SJSA1 (cell line): ENCODE measurements at places on chromosomes 3 and 15. TPM values are rescaled to one million over a fixed set of nuclear protein-coding genes. Genes with fewer than 3 reads are reported as not detected.

GOLGA6L10 gene
- total RNA-seq: 0.19 and 0.34 TPM in 2 replicates

HGD gene
- total RNA-seq: not detected in 2 replicates

CFAP91 gene
- total RNA-seq: 0.18 and 0.34 TPM in 2 replicates

- no peak overlapping the region for H3K27ac ChIP-seq
- H3K27me3 ChIP-seq: peaks cover 10% of the 10 kb centered on the region; the same call in 1 of the 2 replicates
- no peak overlapping the region for H3K4me3 ChIP-seq
- no peaks in the 10 kb centered on the region for H3K4me1 ChIP-seq
Observed at GRCh38 chr3:140910860-140911259, 30.8 kb upstream of the SLC25A36 start.

UBAP1L gene
- 0.38 and 0.87 TPM in 2 replicates for total RNA-seq

- H3K27me3 ChIP-seq: peaks cover 46% of the 10 kb centered on the region
- peaks cover 3% of the 10 kb centered on the region; the same call in 1 of the 2 replicates for H3K4me1 ChIP-seq
- no peak overlapping the region for H3K27ac ChIP-seq
- no peaks in the 10 kb centered on the region for H3K36me3 ChIP-seq
Observed at GRCh38 chr3:53495520-53496391, 1.3 kb downstream of the CACNA1D start.

DNA sequence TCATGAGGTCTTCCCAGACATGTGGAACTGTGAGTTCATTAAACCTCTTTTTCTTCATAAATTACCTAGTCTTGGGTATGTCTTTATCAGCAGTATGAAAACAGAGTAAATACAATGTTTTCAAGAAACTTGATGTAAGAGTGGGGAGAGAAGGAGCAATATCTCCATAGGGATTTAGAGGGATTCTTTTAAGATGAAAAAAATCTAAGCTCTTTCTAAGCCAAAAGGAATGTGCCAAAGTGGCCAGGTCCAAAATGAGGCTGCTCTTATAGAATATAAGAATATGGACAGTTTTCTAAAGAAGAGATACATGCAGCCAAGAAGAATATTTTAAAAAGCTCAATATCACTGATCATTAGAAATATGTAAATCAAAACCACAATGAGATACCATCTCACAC is 23.9 kb upstream of the RYK start:
- no peaks in the 10 kb centered on the region for H3K36me3 ChIP-seq
- H3K4me1 ChIP-seq: no peaks in the 10 kb centered on the region
- no peak overlapping the region for H3K27ac ChIP-seq
- no peak for DNase-seq

DNA sequence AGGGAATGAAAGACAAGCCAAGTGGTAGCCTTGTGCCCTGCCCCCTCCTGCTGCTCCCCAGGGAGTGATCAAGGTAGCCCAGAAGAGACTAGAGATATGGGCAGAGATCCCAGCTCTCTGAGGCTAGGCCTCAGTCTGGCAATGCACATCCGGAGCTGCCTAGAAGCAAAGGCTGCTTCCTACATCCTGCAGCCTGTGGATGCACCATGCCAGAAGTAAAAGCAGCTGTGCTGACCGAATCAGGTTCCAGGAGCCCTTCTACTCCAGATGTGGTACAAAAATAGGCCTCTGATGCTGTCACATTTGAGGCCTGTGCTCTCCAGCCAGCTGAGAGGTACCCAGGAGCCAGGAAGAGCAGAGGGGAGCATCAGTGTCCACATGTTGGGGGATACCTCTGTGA is 16.0 kb downstream of the TRAIP start:
- H3K27ac ChIP-seq: no peak overlapping the region
- no peak overlapping the region for H3K4me3 ChIP-seq
- H3K36me3 ChIP-seq: peaks cover 43% of the 10 kb centered on the region
- no peaks in the 10 kb centered on the region for H3K4me1 ChIP-seq
- no peak for DNase-seq

- H3K27ac ChIP-seq: no peak overlapping the region
- no peak for DNase-seq
- no peaks in the 10 kb centered on the region for H3K36me3 ChIP-seq
Observed at GRCh38 chr3:174953068-174953467, 93.9 kb downstream of the NAALADL2 start.

GRCh38 chr3:60636846-60637245 is 614.4 kb downstream of the FHIT start:
- H3K27ac ChIP-seq: no peak overlapping the region
- H3K27me3 ChIP-seq: no peaks in the 10 kb centered on the region
- no peak overlapping the region for H3K4me3 ChIP-seq
- DNase-seq: no peak

MAGI1 gene
- total RNA-seq: 4.6 and 4.9 TPM in 2 replicates

GRCh38 chr15:80654299-80654698 is 40.8 kb upstream of the ABHD17C start:
- no peak for DNase-seq
- H3K4me1 ChIP-seq: peaks cover 1% of the 10 kb centered on the region
- H3K27ac ChIP-seq: no peak overlapping the region
- H3K4me3 ChIP-seq: no peak overlapping the region
- no peaks in the 10 kb centered on the region for H3K36me3 ChIP-seq

BRPF1 gene
- total RNA-seq: 12.2 and 18.5 TPM in 2 replicates

DUOX2 gene
- not detected in 2 replicates for total RNA-seq

GRCh38 chr3:50584391-50584790 is 15.1 kb downstream of the HEMK1 start:
- no peak for DNase-seq
- no peaks in the 10 kb centered on the region for H3K4me1 ChIP-seq
- no peak overlapping the region for H3K27ac ChIP-seq

ALDH1A2 gene
- not detected in 2 replicates for total RNA-seq

DNA sequence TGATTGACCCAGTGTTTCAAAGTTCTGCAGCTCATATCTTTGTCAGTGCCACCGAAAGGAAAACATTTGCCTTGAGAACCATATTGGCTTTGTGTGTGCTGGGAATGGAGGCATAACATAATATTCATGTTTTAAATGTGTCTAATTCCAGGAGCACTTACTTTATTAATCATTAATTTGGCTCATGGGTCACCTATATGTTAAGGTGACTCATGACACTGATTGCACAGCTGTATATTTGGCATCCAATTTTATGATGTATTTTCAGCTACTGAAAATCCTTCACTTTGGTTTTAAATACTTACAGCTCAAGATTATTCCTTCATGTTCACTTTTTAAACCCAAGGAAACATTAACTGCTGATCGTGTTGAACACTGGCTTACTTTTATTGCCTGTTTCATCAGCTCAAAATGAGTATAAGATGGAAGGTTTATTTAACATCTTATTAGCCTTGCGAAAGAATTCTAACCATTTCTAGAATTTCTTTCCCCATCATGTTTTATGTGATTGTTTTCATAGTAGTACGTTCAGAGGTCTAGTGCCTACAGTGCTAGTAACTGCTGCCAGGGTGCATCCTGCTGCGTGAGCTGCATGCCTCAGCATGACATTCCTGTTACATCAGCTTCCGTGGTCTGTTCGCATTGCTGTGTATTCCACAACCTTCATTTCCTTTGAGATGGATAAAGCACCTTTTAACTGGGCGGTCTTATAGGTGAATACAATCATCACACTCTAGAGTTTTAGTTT is 63.7 kb downstream of the LRCH3 start:
- peaks cover 23% of the 10 kb centered on the region for H3K4me1 ChIP-seq
- peak overlapping the region; percentile 90 for H3K27ac ChIP-seq
- peak; percentile 77 for DNase-seq
- H3K4me3 ChIP-seq: no peak overlapping the region
- no peaks in the 10 kb centered on the region for H3K27me3 ChIP-seq

DNA sequence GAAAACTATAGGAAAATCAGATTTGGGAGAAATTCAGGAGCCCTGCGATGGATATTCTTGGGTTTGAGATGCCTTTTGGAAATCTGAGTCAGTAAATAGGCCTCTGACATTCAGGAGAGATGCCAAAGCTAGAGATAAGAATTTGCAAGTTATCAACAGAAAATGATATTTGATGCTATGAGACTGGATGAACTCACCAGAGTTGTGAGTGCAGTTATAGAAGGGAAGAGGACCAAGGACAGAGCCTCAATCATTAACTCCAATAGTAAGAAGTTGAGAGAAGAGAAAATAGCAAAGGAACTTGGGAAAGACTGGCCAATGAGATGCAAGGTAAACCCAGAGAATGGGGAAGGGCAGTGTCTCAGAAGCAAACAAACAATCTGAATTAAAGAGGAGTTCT is 7.9 kb upstream of the ANO10 start:
- H3K27ac ChIP-seq: no peak overlapping the region
- no peaks in the 10 kb centered on the region for H3K36me3 ChIP-seq
- no peaks in the 10 kb centered on the region for H3K27me3 ChIP-seq
- no peak for DNase-seq

DNA sequence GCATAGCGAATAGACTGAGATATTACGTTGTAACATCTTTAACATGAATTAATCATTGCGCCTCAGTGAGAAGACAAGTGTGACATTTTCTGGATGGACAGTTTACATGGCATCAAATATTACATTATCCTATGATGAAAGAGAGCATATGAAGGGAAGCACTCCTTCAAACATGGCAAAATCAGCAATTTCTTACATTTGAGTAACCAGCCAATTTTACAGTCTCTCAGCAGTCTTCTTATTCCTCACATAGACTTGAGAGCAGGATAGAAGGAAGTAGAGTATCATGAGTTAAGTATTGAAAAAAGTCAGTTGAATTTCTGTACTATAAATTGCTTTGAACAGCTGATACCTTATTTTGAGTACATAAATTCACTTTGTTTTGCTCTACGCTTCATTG is 38.9 kb downstream of the FANCI start:
- H3K27me3 ChIP-seq: no peaks in the 10 kb centered on the region; the same call in 1 of the 2 replicates
- H3K4me3 ChIP-seq: no peak overlapping the region
- H3K4me1 ChIP-seq: no peaks in the 10 kb centered on the region
- H3K27ac ChIP-seq: no peak overlapping the region
- peaks cover 88% of the 10 kb centered on the region for H3K36me3 ChIP-seq

DNA sequence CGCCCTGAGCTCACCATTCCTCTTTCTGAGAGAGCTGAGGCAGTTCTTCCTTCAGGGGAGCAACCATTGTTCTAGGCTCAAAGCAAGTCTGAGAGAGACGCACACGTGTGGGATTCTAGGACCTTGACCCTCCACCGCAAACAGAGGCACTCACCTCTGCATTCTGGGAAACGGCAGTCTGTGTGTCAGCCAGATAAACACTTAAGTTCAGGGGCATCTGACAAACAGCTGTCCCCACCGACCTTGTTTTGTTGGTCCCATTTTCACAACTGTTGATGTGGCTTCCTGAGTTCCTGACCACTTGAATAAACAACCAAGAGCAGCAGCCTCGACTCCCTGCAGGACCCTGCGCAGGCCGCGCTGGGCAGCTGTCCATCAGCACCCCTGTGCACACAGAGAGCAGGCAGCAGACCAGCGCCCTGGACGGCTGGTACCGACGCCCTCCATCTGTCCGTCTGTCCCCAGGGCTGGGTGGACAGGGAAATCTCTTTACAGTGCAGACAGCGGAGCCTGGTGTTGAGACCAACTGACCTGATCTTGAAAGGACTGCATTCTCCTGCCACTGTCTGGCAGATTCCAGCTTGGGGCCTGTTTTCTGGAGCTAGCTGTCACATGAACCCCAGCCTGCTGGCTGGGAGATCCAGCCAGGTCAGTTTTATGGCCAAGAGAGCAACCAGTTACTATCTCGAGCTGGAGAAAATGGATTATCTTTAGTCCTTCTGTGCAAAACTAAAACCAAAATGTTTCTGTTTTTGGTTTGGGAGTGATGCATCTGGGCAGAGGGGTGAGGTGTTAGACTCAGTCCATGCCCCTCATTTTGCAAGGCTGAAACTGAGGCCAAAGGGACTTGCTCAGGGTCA is 64.2 kb downstream of the FAM43A start:
- no peak overlapping the region for H3K4me3 ChIP-seq
- no peak for DNase-seq
- H3K4me1 ChIP-seq: peaks cover 4% of the 10 kb centered on the region; the same call in 1 of the 2 replicates
- H3K27me3 ChIP-seq: no peaks in the 10 kb centered on the region

DNA sequence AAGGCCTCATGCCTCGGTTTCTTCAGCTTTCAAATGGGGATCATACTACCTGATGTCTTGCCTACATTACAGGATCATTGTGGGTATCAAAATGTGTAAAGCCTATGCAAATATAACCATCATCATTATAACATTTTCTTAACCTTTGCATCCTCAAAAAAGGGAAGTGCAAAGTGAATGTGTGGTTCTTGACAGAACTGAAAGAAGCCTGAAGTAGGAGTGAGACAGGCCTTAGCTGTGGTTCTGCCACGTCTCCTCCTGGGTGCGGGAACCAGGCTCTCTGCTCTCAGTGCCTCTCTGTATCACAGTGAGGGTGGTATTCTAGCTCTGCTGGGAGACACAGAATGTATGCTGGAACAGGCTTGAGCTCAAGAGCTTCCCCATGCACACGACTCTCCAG is 316.9 kb upstream of the ICE2 start:
- H3K27ac ChIP-seq: no peak overlapping the region
- H3K4me1 ChIP-seq: no peaks in the 10 kb centered on the region
- no peaks in the 10 kb centered on the region for H3K27me3 ChIP-seq
- no peak for DNase-seq
- H3K36me3 ChIP-seq: no peaks in the 10 kb centered on the region

NR1I2 gene
- 0.08 TPM in 1 of 2 replicates, not detected in the other for total RNA-seq

GRCh38 chr3:134392336-134392983 is 18.2 kb upstream of the AMOTL2 start:
- no peaks in the 10 kb centered on the region for H3K27me3 ChIP-seq
- H3K4me3 ChIP-seq: no peak overlapping the region
- H3K27ac ChIP-seq: no peak overlapping the region
- H3K36me3 ChIP-seq: no peaks in the 10 kb centered on the region
- no peaks in the 10 kb centered on the region for H3K4me1 ChIP-seq

FBXO40 gene
- total RNA-seq: not detected in 2 replicates

PRSS50 gene
- total RNA-seq: not detected in 2 replicates

DNA sequence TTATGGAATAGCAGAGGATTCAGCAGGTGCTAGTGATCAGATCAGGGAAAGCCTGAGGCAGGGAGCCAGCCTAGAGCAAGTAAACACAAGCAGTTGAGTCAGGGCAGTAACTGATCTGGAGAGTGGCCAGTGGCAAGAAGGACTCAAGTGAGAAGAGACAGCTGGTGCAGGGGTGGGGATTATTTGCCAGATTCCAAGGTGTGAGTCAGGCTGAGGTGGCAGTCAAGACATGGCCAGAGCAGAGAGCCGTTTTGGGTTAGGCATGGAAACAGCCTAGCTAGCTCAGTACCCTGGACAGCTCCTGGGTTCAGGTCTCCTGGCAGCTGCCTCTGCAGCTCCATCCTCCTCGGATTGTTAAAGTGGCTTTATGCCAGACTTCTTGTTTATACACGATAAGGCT is 281.9 kb upstream of the ONECUT1 start:
- DNase-seq: peak; percentile 59
- H3K4me1 ChIP-seq: no peaks in the 10 kb centered on the region
- H3K36me3 ChIP-seq: no peaks in the 10 kb centered on the region
- H3K27me3 ChIP-seq: 0 out of 2 replicates have a peak, but pooled peaks cover 2% of the 10 kb centered on the region
- H3K4me3 ChIP-seq: no peak overlapping the region

- H3K4me1 ChIP-seq: peaks cover 4% of the 10 kb centered on the region; the same call in 1 of the 2 replicates
- H3K36me3 ChIP-seq: no peaks in the 10 kb centered on the region
- H3K4me3 ChIP-seq: no peak overlapping the region
Observed at GRCh38 chr3:109939817-109940216, 602.5 kb upstream of the DPPA4 start.

CLDN16 gene
- 0.08 TPM in 1 of 2 replicates, not detected in the other for total RNA-seq

GOLIM4 gene
- total RNA-seq: 55.9 and 77.8 TPM in 2 replicates

IMPG2 gene
- total RNA-seq: 0.05 and 0.09 TPM in 2 replicates

A4GNT gene
- not detected in 2 replicates for total RNA-seq

GRCh38 chr3:190534386-190534785 is 20.5 kb downstream of the IL1RAP start:
- no peaks in the 10 kb centered on the region for H3K27me3 ChIP-seq
- H3K4me3 ChIP-seq: no peak overlapping the region
- peaks cover 6% of the 10 kb centered on the region; the same call in 1 of the 2 replicates for H3K36me3 ChIP-seq
- H3K27ac ChIP-seq: peak overlapping the region; percentile 89
- peaks cover 26% of the 10 kb centered on the region for H3K4me1 ChIP-seq
- DNase-seq: no peak
